ENCODE measurements at places on chromosomes 5 and 9.

GRCh38 chr5:139745132-139745799 is 50.3 kb upstream of the PSD2 start:
- H3K4me3 ChIP-seq, result no peak overlapping the region
- H3K27me3 ChIP-seq, result peaks cover 33% of the 10 kb centered on the region
- peaks cover 10% of the 10 kb centered on the region for H3K4me1 ChIP-seq
- no peak for DNase-seq

DNA sequence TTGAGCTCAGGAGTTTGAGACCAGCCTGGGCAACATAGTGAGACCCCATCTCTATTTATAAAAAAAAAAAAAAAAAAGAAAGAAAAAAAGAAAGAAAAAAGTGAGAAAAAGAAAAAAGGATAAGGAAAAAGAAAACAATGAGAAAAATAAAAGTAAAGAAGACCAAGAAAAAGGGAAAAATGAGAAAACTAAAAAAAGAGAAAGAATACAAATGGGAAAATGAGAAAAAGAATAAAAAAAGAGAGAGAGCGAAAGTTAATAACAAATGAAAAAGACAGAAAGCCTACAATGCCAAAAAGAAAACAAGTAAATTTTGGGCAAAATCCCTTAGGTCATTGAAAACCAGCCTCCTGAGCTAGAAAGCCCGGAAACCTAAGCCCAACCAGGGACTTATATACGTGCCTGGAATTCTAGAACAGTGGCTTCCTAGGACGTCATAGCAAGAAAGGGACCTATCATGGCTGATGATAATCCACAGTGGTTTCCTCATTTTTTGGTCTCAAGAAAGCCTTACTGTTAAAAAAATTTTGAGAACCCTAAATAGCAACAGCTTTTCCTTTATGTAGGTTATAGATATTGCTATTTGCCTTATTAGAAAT is 131.7 kb upstream of the CLINT1 start:
- no peak overlapping the region for H3K27ac ChIP-seq
- H3K27me3 ChIP-seq, result no peaks in the 10 kb centered on the region
- H3K4me3 ChIP-seq, result no peak overlapping the region

GRCh38 chr9:6897898-6898302 is 140.1 kb downstream of the KDM4C start:
- no peaks in the 10 kb centered on the region for H3K36me3 ChIP-seq
- no peak for DNase-seq
- H3K4me1 ChIP-seq, result no peaks in the 10 kb centered on the region
- H3K27ac ChIP-seq, result no peak overlapping the region

- H3K27ac ChIP-seq, result no peak overlapping the region
- DNase-seq, result peak; percentile 73
- H3K27me3 ChIP-seq, result no peaks in the 10 kb centered on the region
- H3K36me3 ChIP-seq, result no peaks in the 10 kb centered on the region
Observed at GRCh38 chr5:149371296-149371962, 7.7 kb downstream of the IL17B start.

- no peak overlapping the region for H3K4me3 ChIP-seq
- no peak for DNase-seq
- no peaks in the 10 kb centered on the region for H3K4me1 ChIP-seq
Observed at GRCh38 chr9:127267793-127268525, 3.4 kb downstream of the GARNL3 start.

- no peak for DNase-seq
- no peak overlapping the region for H3K27ac ChIP-seq
- H3K4me1 ChIP-seq, result no peaks in the 10 kb centered on the region
- H3K27me3 ChIP-seq, result no peaks in the 10 kb centered on the region
Observed at GRCh38 chr5:165538065-165538464, 2032.6 kb downstream of the MAT2B start.

DNA sequence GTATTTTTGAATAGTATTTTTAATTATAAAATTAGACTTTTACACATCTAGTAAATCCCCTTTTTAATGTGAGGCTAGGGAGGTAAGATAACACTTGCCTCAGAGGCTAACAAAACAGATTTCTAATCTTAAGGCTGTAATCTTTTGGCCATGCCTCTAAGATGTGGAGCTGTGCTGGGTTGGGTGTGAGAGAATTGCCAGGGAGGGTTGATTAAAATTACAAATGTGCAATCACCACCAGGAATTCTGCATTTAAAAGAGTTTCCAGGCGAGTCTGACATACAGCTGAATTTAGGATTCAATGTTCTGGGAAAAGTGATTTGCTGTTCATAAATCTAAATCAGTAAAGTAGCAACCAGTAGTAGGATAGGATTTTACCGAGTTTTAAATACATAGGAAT is 73.3 kb downstream of the NUDT12 start:
- DNase-seq, result no peak
- no peak overlapping the region for H3K4me3 ChIP-seq
- no peaks in the 10 kb centered on the region for H3K36me3 ChIP-seq
- peaks cover 19% of the 10 kb centered on the region for H3K4me1 ChIP-seq

GRCh38 chr5:165209101-165209727 is 1703.8 kb downstream of the MAT2B start:
- no peak overlapping the region for H3K27ac ChIP-seq
- H3K4me1 ChIP-seq, result no peaks in the 10 kb centered on the region
- H3K36me3 ChIP-seq, result no peaks in the 10 kb centered on the region
- DNase-seq, result peak; percentile 30
- H3K27me3 ChIP-seq, result no peaks in the 10 kb centered on the region
- H3K4me3 ChIP-seq, result no peak overlapping the region

DNA sequence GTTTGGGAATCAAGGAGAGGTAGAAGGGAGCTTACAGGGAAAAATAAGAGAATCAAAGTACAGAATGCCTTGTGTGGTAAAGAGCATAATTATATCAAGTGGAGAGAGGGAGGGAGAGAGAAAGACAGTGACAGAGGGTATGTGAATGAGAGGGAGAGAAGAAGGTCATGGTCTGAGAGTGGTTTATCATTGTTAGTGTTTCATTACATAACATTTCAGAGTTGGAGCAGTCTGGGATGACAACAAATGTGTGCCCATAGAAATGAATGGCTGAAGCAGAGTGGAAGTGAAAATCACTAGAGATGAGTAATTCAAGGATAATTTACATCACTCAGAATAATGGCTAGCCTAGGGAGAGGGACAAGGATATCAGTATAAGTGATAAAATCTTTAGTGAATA is 799.2 kb downstream of the TLE1 start:
- no peaks in the 10 kb centered on the region for H3K36me3 ChIP-seq
- H3K27me3 ChIP-seq, result no peaks in the 10 kb centered on the region
- no peaks in the 10 kb centered on the region for H3K4me1 ChIP-seq
- H3K27ac ChIP-seq, result no peak overlapping the region

DNA sequence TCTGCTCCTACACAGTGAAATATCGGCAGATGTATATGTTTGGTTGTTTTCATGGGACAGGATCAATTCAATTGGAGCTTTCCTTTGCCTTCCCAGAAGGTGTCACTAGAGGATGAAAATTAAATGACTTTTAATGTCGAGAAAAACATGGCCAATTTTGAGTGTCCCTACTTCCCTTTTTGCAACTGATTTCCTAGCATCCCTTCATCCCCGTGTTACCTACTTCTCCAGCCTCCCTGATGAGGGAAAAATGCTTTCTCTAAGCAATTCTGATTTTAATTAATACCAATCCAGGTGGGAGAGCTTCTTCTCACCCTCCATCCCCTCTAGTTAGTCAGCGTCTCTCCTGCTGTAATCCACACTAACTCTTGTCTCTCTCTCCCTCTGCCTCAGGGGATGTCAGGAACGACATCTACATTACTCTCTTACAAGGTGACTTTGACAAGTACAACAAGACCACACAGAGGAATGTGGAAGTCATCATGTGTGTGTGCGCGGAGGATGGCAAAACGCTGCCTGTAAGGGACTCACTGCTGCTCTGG is 64.9 kb downstream of the DOCK2 start:
- peaks cover 10% of the 10 kb centered on the region for H3K36me3 ChIP-seq
- no peak overlapping the region for H3K27ac ChIP-seq
- no peaks in the 10 kb centered on the region for H3K4me1 ChIP-seq
- no peaks in the 10 kb centered on the region for H3K27me3 ChIP-seq

DNA sequence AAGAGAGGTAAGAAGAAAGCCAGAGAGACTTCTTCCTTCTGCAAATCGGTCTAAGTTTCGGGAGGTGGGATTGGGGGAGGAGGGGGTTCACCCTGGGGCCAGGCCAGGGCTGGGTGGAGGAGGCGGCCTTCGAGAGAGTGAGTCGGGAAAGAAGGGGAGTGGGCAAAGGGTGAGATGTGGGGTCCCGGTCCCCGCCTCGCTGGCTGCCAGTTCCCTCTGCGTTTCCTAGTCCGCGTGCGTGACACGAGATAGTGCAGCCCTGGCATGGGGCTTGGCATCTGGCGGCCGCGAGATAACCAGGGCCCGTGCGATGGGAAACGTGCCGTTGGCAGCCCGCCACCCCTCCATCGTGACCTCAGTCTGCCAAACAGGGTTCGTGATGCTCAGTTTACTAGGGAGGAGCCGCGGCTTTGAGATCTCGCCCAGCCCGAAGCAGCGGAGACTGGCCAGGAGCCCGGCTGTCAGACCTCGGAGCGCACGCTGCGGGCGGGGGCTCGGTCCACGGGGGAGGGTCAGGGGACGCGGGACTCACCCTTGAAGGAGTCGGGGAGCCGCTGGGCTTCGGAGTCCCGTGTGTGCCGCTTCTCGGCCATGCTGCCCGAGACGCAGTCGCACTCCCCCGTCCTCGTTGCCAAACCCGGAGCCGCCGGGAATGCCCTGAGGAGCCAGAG is at the start of gene STOM:
STOM (minus strand) TSS at position 656 of the 671 bp plus-strand sequence; CDS start at position 593, 63 bp downstream.
- no peaks in the 10 kb centered on the region for H3K36me3 ChIP-seq
- H3K27me3 ChIP-seq, result peaks cover 12% of the 10 kb centered on the region
- DNase-seq, result peak; percentile 42
- peaks cover 5% of the 10 kb centered on the region for H3K4me1 ChIP-seq
- no peak within 1 kb of the TSS for H3K27ac ChIP-seq
